GM20000 (cell line): ENCODE measurements at places on chromosomes 2 and 18.

DNA sequence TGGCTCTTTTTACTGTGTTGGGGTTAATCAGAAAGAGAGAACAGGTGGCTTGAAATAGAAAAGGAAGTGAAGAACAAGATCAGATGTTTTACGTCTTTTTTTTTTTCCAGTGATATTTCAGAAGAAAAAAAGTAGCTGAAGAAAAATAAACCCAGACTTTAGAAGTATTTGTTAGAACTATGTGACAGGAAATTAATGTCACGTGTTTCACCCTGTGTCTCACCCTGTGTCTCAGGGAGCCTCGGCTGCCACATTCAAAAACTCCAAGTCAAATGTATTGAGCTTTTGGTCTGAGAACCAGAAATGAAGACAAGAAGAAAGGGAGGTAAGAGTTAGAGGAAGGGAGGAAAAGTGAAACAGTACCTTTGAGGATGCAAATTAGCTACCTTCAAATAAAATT lies 38.0 kb downstream of the AKAIN1 start:
- no peak for DNase-seq

DNA sequence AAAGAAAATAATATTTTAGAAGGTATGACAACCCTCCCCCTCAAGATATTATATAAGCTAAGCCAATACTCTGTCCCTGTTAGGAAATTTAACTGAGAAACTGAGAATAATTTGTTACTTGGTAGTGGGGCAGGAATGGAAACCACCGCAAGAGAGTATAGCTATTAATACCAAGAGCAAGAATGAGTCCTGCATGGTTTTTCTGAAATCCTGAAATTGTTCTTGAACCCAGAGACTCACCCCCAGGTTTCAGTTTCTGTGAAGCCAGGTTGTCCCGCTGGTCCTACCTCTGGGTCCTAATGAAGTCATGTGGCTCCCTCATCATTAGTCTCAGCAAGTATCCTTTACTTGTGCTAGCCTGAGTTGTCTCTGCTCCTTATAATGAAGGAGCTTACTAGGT lies 671.0 kb upstream of the ACVR2A start:
- DNase-seq = no peak

GRCh38 chr2:101113441-101114267 lies 37.5 kb downstream of the TBC1D8 start:
- no peak for DNase-seq

- DNase-seq = no peak
Measured at GRCh38 chr18:12531749-12532148, 124.0 kb downstream of the PRELID3A start.

- DNase-seq = no peak
Measured at GRCh38 chr18:28511413-28511821, 334.5 kb upstream of the CDH2 start.

DNA sequence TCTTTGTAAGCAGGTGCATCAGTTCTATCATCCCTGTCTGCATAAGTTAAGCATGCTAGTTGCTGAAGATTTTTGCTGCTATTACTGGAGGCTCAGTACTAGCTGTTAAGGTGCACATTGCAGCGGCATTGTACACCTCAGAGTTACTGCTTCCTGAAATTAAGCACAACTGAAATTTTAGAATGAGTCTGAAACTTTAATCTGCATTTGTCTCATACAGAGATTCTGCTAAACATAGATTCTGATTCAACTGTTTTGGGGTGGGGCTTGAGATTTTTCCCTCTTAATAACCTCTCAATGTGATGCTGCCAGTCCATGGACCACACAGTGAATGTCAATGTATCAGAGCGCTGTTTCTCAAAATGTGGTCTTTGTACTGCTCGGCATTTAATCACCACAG lies 585.7 kb upstream of the GCFC2 start:
- no peak for DNase-seq

- DNase-seq = no peak
Measured at GRCh38 chr2:220999356-220999755, 572.7 kb downstream of the EPHA4 start.

DNA sequence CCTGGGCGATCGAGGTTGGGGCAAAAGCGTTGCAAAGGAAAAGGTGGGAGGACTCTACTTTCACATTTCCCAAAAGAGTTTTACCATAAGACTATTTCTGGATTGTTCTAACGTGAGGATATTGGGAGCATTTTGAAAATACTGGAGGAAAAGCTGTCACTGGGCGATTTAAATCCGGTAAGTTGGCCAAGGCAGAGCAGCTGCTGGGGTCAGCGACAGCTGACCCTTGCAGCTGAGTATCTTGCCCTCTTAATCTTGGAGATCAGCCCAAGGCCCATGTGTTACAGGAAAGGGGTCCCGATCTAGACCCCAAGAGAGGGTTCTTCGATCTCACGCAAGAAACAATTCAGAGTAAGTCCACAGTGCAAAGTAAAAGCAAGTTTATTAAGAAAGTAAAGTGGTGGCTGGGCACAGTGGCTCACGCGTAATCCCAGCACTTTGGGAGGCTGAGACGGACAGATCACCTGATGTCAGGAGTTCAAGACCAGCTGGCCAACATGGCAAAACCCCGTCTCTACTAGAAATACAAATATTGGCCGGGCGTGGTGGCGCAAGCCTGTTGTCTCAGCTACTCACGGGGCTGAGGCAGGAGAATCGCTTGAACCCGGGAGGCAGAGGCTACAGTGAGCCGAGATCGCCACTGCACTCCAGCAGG lies 964 bp upstream of the ST3GAL5 start:
- no peak for DNase-seq

DNA sequence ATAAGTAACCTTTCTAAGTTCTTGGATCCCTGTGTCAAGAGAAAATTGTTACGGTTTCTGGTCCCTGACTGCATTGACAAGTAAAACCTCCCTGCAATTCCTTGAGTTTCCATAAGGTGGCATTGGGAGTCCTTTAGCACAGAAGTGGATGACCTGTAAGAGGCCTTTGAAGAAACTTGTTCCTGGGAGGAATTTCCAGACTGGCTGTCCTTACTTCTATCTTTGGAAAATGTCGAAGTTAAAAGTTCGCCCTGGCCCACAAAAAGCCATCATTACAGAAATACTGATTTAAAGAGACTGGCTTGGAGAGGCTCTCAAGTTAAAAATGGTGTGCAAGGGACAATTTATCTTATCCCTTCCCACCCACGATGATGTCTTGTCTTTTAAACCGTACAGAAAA lies 218.4 kb downstream of the CDH20 start:
- peak; percentile 76 for DNase-seq

- DNase-seq = no peak
Measured at GRCh38 chr2:1231466-1232063, 181.7 kb upstream of the TPO start.

- DNase-seq = no peak
Measured at GRCh38 chr18:39178166-39178565, 1612.6 kb upstream of the CELF4 start.
